ENCODE measurements at places on chromosomes 3 and 15.

DNA sequence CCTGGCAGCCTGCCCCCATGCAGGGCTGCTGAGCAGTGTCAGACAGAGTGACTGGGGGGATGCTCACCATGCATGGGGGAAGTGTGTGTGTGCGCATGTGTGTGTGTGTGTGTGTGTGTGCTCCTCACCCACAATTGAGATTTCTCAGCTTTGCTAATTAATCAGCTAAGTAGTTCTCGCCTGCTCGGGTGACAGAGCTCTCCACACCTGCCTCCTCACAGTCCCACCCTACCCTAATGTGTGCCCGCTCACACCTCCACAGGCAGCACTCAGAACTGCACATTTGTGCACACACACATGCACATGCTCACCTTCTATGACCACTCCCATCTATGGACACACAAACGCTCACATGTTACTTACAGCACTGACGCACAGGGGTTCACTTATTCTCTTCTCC is 37.3 kb downstream of the CACNA2D2 start:
- no peak for DNase-seq

DNA sequence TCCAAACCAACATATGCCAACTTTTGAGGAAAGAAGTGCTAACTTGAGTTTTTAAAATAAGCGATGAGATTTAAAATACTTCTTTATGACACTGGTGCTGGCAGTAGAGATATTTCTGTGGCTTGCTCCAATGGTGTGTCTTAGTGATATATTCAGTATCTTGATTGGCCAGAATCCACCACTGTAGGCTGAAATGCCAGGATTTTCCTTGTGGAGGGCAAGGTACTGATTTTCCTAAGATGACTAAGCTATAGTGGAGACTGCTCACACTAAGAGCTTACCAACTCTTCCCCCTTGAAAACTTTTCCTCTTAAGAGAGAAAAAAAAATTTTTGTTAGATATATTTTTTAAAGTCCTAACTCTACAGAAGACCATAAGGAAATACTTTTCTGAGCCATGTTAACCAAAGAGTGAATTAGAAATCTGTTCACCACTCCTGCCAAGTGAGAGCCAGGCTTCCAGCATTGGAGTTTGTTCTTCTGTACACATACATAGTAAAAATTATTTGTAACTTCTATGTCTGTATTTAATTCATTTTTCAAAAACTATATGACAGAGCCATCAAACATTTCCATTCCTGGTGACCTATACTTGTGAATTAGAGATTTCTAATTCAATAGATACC is 109.1 kb downstream of the PPP2R3A start:
- DNase-seq = no peak

DNA sequence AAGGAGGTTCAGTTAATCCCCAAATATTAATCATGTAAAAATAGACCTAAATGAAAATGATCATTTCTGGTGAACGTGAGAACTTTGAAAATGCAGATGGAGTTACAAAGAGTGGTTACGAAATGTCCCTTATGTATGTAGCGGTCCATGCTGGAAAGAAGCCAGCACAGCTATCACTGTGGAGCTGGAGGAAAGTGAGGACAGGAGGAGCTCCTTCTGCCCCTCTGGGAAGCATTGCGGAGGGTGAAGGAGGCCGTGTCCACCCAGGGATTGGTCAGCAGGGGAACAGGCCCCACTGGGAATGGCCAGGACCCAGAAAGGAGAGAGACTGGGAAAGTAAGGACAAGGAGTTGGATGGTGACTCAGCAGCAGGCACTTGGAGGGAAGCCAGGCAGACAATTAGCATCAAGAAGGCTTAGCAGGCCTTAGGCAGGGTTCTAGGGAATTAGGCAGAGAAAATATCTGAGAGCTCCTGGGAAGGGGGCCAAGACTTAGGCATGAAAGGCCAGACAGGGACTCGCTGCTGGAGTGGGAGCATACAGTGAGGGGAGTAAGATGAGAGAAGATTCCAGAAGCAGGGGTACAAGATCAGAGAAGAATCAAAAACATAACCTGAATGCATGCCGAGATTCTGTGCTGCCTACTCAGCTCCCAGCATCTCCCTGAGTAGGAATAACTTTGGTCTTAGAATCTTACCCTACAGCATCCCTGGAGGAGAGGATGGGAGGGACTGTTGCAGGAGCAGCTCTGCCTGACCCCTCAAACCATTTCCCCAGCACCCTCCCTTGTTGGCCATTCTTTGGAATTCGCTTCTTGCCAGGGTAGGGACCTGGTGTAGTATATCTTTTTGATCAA is 171.0 kb upstream of the UMPS start:
- no peak for DNase-seq

DNA sequence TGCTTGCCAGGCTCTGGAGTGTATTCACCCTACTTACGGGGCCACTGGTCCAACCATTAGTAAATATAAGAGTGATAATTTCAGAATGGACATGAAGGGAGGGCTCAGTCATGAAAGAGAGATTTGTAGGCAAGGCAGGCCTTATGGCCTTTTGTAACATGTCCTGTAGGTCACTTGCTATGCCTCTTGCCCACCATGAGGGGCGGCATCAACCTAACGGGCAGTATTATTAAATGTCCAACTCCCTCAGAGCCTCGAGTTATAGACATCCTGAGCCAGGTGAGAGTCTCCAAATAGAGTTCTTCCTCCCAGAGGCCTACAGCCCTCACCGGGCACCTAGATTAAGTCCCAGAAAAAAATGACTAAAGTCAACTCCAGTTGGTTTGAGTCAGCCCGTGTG is 30.2 kb downstream of the ONECUT1 start:
- no peak for DNase-seq

- DNase-seq = no peak
Measured at GRCh38 chr15:52523192-52523591, 5.5 kb downstream of the MYO5A start.

DNA sequence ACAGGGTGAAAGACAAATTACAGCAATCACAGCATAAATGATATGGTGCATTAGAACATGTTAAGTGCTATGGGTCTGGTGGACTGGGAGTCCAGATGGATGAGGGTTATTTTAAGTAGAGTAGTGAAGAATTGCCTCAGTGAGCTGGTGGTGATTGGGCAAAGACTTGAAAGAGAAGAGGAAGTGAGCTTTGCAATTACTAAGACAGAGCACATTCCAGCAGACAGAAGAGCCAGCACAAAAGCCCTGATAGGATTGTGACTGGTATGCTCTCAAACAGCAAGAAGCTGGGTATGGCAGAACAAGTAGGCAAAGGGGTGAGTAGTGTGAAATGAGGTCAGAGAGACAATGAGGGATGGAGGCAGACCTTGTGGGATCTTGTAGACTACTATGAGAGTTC is 2.1 kb upstream of the ACKR4 start:
- DNase-seq = peak; percentile 36

DNA sequence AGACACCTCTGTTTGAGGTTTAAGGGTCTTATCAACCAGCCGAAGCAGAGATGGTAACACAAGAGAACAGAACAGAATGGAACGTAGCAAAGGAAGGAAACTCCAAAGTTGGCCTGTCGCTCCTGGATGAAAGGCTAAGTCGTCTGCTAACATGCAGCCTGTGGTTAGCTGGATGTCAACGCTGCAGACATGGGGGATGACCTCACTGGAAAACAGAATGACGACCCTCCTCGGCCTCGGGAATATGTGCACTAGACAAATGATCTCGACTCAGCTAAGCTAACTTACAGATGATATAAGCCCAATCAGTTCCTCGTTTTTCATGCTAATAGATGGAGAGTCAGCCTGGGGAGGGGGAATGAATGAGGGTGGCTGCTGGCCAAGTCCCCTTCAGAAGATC is 177.8 kb upstream of the LRTM1 start:
- DNase-seq = no peak

- DNase-seq = no peak
Measured at GRCh38 chr15:88989578-88989977, 76.4 kb upstream of the MFGE8 start.

GRCh38 chr3:12585970-12586369 is 29.1 kb downstream of the MKRN2 start:
- DNase-seq = no peak

GRCh38 chr3:46481636-46482035 is 16.1 kb upstream of the RTP3 start:
- no peak for DNase-seq

- DNase-seq = peak; percentile 74
Measured at GRCh38 chr3:52532517-52532837, 1.2 kb downstream of the NT5DC2 start.

- DNase-seq = no peak
Measured at GRCh38 chr3:183266454-183266853, 13.4 kb downstream of the B3GNT5 start.

- no peak for DNase-seq
Measured at GRCh38 chr15:38486936-38487335, 33.0 kb downstream of the FAM98B start.

- DNase-seq = no peak
Measured at GRCh38 chr3:52392216-52392930, 52.5 kb downstream of the SEMA3G start.

GRCh38 chr3:173025941-173026340 is 115.1 kb downstream of the SPATA16 start:
- DNase-seq = no peak

DNA sequence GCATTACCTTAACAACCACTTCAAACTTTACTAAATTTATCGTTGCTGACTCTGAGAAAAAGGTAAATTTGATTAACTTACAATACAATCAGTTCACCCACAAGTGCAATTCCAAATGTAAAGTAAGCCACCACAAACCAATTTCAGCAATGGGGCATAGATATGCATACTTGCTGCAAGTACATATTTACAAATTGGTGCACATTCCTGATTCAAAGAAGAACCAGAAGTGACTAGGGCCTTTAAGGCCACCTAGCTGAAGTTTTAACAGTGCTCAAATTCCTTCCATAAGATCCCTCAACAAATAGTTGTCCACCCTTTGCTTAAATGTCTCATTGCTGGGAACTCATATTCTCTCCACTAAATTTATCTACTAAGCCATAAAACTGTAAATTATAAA is 67.2 kb downstream of the INO80 start:
- no peak for DNase-seq

DNA sequence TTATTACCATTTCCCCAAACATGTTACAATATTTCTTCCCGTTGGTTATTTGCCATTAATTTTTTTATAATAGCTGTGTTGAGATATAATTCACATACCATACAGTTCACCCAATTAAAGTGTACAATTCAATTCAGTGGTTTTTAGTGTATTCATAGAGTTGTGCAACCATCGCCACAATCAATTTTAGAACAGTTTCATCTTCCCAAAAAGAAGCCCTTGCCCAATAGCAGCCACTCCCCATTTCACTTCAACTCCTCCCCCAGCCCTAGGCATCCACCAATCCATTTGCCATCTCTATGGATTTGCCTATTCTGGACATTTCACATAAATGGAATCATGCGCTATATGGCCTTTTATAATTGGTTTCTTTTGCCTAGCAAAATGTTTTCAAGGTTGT is 225.1 kb downstream of the EPHB1 start:
- DNase-seq = peak; percentile 31

GRCh38 chr15:60731583-60732130 is 252.7 kb upstream of the ICE2 start:
- DNase-seq = no peak

GRCh38 chr3:179768080-179768479 is 115.2 kb downstream of the USP13 start:
- DNase-seq = peak; percentile 25

- DNase-seq = no peak
Measured at GRCh38 chr15:93477188-93477587, 388.2 kb upstream of the RGMA start.

GRCh38 chr15:47027322-47027946 is 689.9 kb upstream of the SEMA6D start:
- peak; percentile 8 for DNase-seq

GRCh38 chr15:69781411-69782125 is 316.1 kb downstream of the TLE3 start:
- DNase-seq = no peak

DNA sequence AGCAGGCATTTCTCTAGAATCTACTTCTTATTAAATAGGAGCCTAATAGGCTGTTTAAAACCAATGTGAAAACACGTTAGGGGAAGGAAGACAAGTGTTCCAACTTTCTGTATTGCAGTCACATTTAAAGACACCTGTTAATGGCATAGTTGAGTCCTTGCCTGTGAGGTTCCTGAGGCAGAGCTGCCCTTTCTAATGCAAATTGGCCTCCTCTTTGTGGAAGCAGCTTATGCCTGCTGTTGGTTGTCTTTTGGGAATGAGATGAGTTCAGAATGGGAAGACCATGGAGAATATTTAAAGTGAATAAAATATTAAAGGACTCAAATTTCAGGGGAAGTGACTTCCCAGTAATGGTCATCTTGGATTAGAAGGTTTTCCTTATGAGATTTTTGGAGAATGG is 51.2 kb downstream of the NEK11 start:
- DNase-seq = no peak

DNA sequence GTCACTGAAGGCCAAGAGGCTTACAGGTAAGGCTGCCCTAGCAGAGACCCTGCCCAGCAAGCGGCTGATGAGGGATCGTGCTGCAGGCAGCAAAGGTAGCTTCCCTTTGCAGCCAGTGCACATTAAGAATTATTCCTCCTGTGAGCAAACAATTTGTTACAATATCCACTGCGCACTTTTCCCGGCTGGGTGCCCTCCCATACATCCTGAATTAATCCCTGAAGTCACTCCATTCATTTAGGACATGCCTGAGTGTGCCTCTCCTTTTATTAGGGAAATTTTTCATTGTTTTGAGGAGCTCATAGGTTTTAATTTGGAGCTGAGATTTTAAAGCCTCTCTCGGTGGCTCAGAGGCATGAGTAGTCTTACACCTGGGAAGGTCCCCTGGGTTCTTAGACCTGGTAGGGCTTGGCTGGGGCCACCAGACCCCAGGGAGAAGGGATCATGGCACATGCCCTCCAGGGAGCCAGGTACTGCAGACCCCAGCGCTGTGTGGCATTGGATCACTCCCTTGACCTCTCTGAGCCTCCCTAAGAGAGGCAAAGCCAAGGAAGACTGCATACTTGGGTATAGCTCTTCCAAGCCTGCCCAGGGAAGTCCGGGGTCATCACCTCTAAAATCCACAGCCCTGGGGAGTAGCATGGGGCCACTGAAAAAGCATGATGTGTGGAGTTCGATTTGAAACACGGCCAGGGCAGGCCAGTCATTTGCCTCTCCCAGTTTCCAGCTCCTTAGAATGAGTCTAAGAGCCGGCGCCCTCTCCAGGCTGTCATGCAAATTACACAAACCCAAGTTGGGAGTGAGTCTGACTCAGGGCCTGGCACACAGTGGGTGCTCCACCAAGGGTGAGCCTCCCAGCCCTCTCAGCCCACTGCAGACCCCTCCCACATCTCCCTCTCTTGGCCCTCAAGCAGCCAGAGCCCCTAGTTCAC is 151.9 kb upstream of the LINGO1 start:
- peak; percentile 52 for DNase-seq

- DNase-seq = no peak
Measured at GRCh38 chr15:49720261-49720660, 99.4 kb downstream of the DTWD1 start.

- DNase-seq = peak; percentile 12
Measured at GRCh38 chr15:32656091-32656490, 14.6 kb downstream of the SCG5 start.

All from NB4 (cell line).